ENCODE measurements at places on chromosomes 2 and 18. TPM values are rescaled to one million over a fixed set of nuclear protein-coding genes. Genes with fewer than 3 reads are reported as not detected.

Gene LRP1B
- total RNA-seq, result 1.1 TPM

GRCh38 chr2:232076736-232077135 lies 115.2 kb downstream of the DIS3L2 start:
- no peak for DNase-seq

DNA sequence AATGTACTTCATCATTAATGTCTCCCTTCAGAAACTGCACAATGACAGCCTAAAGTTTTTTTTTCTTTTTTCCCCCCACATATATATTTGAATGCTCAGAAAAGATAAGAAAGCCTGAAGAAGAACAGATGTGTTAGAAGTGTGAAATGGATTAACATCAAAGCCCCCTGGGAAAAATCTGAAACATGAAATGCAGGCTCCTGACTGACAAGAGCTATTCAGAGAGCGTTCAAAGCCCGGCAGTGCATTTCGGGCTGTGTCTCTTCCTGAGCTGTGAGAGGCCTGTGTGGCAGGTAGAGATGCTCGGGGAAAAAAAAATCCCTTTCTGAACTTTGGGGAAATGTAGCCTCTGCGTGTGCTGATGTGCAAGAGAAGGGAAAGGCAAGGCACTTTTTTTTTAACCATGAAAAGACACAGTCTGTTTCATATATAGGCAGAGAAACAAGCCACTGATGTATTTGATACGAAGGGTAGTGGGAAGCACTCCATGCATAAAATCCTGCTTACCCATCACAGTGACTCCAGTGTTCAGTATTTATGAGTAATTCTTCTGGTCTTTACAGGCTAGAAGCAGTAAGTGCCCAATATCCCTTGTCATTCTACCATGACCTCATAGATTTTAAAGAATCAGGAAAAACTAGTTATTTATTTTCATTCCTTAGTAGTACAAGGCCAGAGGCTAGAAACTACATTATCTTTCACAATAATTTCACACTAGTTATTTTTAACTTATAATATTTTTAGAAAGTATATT lies 1574.2 kb upstream of the PIK3C3 start:
- no peak for DNase-seq

DNA sequence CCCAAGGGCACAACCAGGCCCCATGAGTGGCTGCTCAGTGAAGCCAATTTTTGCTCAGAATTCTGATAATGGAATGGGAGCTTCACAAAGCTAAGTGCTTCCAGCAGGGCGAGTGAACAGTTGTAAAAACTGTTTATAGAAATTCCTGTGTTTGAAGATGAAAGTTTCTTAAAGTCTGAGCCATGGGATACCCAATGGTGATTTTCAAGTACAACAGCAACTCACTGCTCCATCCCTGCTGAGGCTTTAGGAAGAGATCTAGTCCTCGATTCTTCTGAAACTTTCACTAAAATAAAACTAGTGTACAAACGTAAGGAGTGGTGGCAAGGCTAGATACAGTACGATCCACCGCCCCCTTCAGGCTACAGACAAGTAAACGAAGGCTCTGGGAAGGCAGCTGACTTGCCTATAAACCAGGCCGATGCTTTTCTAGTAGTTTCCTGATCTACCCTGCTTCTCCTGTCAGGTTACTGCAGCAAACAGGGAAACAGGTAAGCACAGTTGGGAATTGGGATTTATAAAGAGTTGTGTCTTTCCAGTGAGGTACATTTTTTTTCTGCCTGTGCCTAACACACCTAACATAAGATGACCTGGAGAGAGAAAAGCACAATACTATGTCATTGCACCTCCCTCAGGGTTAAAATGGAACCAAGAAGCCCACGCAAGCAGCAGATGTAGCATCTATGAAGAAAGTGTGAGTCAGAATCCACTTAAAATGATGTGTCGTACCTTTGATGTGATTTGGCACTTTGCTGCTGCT lies 108.7 kb downstream of the UXS1 start:
- no peak for DNase-seq

Data from esophagus squamous epithelium (tissue), 5 donors.